ENCODE measurements at places on chromosomes 16 and 17. TPM values are rescaled to one million over a fixed set of nuclear protein-coding genes. Genes with fewer than 3 reads are reported as not detected.

CBX2 gene
- total RNA-seq = 14.1 TPM

PPP1R27 gene
- not detected for total RNA-seq

NEUROD2 gene
- not detected for total RNA-seq

PITPNM3 gene
- 2.0 TPM for total RNA-seq

CMTM4 gene
- 1.5 TPM for total RNA-seq

KRTAP9-2 gene
- total RNA-seq = not detected

TEKT3 gene
- total RNA-seq = not detected

DOC2B gene
- 0.16 TPM for total RNA-seq

ALOX15B gene
- not detected for total RNA-seq

ITGB3 gene
- total RNA-seq = 12.1 TPM

Measured in MG63 (cell line).